CD4-positive, alpha-beta T cell (primary cell): ENCODE measurements at places on chromosomes 2 and 18. TPM values are rescaled to one million over a fixed set of nuclear protein-coding genes. Genes with fewer than 3 reads are reported as not detected.

DNA sequence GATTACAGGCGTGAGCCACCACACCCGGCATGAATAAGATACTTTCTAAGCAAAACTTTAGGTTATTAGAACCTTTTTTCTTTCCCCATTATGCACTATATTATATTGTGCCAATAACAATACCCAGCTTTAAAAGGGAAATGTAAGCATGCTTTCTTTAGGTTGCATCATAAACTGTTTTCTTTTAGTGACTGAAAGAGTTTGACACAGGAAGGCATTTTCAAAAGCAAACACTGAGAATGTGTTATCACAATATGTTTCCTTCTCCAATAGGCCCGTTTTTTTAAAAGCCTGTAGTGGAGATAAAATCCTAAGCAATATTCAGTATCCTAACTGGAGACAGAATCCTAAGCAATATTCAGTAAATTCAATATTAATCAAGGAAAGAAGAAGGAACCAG is 16.7 kb upstream of the EPB41L5 start:
- no peak for DNase-seq

DNA sequence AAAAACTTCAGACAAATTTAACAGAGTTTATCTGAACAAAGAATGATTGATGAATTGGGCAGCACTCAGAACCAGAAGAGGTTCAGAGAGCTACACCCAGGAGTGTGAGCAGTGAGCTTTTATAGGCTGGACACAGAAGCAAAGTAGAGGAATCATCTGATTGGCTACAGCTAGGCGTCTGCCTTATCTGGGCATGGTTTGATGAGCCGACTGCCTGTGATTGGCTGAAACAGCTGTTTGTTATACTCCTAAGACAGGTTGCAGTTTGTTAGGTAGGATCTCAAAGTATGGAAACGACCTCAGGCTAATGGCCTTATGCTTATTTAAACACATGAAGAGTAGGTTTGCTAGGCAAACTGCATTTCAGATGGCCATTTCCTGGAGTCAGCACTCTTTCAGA is 188.9 kb downstream of the MYO1B start:
- no peak for DNase-seq

DNA sequence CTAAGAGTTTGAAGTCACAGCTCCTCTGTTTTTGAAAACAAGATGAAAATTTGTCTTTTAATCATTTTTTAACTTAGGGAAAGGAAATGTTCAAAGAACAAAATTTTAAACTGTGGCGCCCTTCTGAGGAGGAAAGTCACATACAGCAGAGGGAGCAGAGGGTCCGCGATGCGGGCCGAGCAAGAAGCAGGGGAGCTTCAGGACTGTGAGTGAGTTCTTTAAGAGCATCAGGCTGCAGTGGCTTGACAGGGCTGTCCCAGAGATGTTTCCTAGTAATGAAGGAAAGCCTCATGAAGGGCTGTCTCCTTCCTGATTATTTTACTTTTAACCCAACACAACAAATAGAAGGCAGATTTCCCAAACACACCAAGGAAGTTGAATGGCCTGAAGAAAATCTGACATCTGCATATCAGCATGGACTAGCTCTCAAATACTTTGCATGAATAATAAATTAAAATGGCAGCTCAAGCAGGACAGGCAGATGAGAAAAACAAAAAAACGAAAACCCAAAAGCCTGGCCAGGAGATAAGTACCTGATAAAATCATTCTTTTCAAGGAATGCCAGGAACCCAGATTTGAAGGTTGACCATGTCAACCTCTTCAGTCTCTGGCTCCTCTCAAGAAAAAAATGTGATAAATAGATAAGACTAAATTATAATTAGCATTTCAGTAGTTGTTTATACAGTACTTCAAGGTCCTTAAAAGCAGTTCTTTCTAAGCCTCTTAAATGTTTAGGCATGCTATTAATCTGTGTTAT is 60.8 kb downstream of the SLC40A1 start:
- DNase-seq = no peak

DNA sequence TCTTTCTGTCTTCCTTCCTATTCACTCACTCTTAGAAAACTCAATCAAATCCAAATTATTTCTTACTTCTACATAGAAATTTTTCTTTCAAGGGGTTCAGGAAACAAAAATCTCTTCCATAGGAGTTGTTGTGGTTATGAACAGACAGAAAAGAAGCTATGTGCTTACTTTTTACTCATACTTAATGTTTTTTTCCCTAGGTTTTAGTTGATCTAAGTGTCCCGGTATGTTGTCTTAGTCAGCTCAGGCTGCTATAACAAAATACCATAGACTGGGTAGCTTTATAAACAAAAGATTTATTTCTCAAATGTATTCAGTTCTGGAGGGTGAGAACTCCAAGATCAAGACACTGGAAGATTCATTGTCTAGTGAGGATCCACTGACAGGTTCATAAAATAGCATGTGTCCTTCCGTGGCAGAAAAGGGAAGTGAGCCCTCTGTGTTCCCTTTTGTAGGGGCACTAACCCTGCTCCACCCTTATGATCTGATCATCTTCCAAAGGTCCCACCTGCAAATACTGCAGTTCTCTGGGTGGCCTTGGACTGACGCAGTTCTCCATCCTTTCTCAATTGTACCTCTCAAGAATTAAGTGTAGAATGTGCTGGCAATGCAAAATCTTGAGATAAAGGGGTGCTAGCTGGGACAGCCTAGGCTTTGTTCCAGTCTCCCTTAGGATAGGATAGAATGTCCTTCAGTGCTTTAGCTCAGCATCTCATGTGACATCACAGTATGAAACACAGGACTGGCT is 14.4 kb upstream of the VRK2 start:
- DNase-seq = no peak

DNA sequence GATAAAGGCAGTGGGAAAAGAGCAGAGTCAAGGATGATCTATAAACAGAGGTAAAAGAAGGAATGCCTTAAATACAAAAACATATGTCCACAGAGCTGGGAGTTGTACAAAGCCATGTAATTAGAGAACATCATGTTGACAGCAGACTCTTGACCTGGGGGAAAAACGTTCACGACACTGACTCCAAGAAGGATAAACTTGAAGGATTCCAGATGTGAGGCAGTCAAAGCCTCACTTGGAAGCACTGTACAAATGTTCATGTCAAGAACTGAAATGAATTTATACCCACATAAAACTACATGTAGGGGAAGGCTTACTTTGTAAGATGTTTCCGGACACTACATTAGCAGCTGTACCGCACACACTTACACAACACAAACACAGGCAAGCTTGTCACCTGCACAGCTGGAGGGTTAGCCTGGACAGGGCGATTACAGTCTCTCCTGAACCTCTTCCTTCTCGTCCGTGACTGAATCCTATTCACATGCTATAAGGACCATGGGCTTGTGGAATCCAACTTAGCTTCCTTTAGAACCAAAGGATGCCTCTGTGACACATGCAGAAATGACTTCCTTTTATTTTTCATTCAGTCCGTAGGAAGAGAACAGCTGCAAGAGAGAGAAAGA is 88.6 kb downstream of the SH3YL1 start:
- no peak for DNase-seq

GRCh38 chr2:200393191-200393590 is 86.7 kb downstream of the SPATS2L start:
- no peak for DNase-seq

DNA sequence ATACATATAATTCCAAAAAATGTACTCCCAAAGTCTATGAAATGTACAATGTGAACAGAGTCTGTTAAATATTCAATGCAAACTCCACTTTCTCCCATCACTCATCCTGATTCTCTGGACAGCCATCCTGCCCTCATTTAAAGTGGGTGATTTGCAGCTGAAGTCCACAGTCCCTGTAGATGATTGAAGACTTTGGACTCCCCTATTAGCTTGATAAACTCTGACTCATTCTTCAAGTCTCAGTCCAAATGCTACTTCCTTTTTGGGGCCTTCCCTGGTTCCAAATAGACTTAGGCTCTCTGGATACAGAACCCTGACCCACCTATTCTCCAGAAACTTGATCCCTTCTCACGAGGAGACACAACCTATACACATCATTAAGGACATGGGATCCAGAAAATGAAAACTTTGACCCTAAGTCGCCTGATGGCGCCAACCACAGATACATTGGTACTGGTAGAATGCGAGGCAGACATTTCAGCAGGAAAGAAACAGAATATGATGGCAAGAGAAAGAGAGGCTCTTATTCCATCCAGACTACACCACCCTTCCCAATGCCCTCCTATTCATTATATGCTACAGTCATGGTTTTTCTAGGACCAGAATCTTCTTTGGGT is 122.7 kb downstream of the VIT start:
- no peak for DNase-seq

DNA sequence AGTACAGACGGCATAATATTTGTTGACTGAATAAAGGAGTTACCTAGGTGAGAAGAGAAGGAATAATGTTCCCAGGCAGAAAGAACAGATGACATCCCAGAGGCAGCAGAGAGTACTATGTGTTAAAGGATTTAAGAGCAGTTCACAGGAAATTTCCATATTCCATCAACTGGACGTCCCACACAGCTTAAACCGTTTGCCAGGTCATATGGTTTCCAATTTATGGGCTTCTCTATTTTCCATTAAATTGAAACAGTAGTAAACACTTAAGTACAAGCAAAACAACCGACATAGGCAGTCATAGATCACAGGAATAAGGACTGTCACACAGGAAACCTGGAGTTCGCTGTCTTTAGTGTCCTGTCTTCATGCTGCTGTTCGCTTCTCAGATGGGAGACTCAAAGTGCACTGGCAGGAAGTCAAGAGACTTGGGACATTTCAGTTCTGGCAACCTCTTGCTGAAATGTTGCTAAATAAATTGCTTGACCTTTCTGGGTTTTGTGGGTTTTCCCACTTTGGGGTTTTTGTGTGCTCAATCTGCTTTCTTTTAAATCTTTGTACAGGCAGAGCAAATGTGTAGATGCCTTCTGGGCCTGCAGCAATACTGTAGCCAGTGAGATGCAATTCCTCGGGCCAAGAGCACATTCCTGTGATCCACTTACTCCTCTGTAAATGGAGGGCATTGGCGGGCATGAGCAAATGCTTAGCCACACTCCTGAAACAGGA is 5.8 kb upstream of the PIEZO2 start:
- DNase-seq = no peak

- no peak for DNase-seq
These were observed 15.1 kb downstream of the KLF11 start for GRCh38 chr2:10058251-10059015.

DNA sequence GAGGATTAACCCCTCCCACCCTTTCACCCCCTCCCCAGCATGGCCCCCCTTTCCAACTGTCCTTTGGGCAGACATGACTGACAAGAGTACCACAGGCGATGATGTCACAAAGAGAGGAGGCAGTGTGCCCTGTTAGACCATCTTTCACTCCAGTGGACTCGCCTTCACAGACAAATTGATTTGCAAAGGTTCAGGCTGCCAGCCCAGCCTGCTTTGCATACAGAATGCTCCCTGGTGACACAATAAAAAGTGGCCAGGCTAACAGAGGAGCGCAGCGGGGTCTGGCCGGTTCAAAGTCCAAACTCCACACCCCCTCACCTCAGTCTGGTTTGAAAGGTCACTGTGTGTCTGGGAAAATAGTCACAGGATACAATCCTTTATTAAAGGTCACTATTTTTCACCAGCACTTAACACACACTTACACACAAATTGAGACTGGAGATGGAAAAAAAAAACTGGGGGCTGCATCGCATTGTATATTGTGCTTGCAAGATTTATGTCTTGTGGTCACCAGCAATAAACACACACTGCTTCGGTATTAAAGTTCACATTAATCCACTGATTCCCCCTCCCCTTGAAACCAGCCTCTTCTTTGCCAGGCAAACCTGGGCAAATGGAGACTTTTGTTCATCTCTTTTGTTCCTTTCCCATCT is 236.9 kb downstream of the BCL11A start:
- DNase-seq = no peak

DNA sequence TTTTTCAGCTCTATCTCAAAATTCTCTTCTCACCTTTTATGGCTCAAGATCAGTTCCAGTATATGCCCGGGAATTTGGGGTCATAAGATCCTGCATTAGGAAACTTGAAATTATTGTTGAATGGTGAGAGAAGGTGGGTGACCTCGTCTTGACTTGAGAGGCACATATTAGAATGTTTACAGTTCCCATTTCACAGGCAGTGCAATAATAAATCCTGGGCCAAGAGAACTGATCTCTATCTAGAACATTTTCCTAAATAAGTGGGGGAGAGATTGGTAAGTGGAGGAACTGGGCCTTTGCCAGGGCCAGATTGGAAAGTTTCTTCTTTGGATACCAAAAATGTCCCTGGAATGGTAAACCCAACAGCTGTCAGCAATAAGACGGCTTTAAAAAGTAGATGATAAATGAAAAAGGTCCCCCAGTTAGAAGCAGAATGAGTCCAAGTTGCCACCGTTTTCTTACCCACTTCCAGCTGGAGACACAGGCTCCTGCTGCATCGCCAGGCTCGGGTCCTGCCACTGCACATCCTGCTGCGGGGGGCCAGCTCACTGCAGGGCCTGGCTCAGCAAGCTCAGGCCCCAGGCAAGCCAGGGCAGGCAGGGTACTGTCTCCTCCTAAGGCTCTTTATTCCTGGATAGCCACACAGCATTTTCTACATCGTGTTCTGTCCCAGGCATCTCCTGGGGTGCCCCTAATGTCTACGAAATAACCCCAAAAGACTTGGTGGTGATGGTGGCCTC is 126.4 kb upstream of the EPAS1 start:
- DNase-seq = no peak

- DNase-seq = no peak
These were observed 2.9 kb upstream of the LPIN2 start for GRCh38 chr18:3015851-3016250.

GRCh38 chr18:75231053-75231406 is 20.4 kb downstream of the TSHZ1 start:
- DNase-seq = no peak

DNA sequence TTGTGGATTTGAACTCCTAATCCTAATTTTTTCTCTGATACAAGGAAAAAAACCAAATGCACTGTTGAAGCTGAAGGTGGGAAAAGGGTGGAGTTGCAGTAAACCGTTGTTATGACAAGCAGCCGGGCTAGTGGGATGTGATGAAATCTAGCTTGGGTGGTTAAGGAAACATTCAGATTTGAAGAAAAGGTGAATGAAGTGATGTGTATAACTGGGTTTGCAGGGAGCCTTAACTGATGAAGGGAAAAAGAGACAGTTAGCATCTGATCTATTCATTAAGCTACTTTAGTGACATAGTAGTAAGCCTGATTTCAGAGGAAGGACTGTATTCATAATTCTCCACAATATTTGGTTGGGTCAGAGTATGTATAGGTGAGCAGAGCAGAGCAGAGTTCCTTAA is 3.5 kb downstream of the EML6 start:
- DNase-seq = no peak

- DNase-seq = no peak
These were observed 6.8 kb downstream of the TBR1 start for GRCh38 chr2:161422816-161423403.

DNA sequence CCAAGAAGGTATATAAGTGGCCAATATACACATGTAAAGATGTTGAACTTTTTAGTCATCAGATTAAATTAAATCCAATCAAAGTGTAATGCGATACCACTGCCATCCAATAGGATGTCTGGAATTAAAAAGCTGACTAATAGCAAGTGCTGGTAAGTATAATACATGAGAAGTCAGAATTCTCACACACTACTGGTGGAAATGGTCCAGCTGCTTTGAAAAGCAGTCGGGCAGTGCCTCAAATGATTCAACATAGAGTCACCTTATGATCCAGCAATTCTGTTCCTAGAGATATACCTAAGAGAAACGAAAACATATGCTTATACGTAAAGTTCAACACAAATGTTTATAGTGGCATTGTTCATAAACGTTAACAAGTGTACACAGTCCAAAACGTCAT is 124.1 kb upstream of the MYT1L start:
- DNase-seq = no peak

Gene CXCR1
- not detected for total RNA-seq

Gene TPGS2
- 19.0 TPM for total RNA-seq

Gene GCG
- not detected for total RNA-seq

Gene TACR1
- not detected for total RNA-seq

Gene TUBA4B
- total RNA-seq = not detected

Gene STON1
- total RNA-seq = 1.3 TPM
